H9 (cell line): ENCODE measurements at places on chromosomes 11 and 22. TPM values are rescaled to one million over a fixed set of nuclear protein-coding genes. Genes with fewer than 3 reads are reported as not detected.

The GLYAT gene
- not detected in 2 replicates for total RNA-seq

GRCh38 chr11:35714882-35715627 is 52.5 kb downstream of the TRIM44 start:
- no peak overlapping the region for H3K27ac ChIP-seq
- H3K4me3 ChIP-seq, result no peak overlapping the region
- H3K4me1 ChIP-seq, result no peaks in the 10 kb centered on the region; the same call in 1 of the 2 replicates

DNA sequence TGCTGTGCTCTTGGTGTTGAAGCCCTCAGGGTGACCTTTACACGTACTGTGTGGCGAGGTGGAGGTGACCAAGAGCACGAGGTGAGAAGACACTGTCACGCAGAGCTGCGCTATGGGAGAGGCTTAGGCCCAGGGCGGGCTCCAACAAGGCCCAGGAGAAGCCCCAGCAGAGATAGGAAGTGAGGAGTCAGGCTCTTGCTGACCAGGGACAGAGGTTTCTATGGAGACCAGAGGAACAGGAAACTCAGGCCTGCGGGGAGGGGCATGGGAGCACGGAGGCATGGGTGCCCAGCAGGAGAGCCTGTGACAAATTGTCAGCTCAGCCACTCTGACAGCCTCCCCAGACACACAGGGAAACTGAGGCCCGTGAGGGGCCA is 15.8 kb downstream of the DGKZ start:
- no peak for DNase-seq
- no peak overlapping the region for H3K27ac ChIP-seq
- peaks cover 2% of the 10 kb centered on the region; the same call in 2 of the 3 replicates for H3K36me3 ChIP-seq
- no peaks in the 10 kb centered on the region for H3K27me3 ChIP-seq

The IGF2 gene
- 2.8 and 3.1 TPM in 2 replicates for total RNA-seq

- no peak overlapping the region for H3K4me3 ChIP-seq
- H3K36me3 ChIP-seq, result no peaks in the 10 kb centered on the region
- H3K27me3 ChIP-seq, result no peaks in the 10 kb centered on the region
- H3K4me1 ChIP-seq, result no peaks in the 10 kb centered on the region
- peak; percentile 10 for DNase-seq
- H3K27ac ChIP-seq, result no peak overlapping the region
Measured at GRCh38 chr11:1218256-1218787, 4.5 kb upstream of the MUC5B start.

DNA sequence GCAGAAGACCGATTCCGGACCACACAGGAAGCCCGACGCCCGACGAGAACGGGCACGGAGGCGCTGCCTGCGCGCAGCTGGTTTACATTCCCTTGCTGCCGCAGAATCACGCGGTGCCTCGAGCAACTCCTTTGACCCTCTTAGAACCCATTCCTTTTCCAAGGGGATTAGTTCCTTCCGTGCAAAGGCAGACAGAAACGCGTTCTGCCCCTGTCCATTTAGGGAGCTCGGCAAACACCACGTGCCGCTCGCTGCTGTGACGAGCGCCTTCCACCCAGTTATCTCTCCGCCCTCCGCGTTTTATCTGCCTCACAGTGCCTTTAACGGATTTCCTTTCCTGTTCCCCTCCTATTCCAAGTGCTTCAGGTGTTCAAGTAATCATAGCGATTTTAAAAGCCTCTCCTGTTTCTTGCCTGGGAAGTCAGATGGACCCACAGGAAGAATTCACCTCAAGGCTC is 24.1 kb upstream of the MICAL3 start:
- no peak for DNase-seq
- no peaks in the 10 kb centered on the region for H3K27me3 ChIP-seq
- no peaks in the 10 kb centered on the region for H3K36me3 ChIP-seq
- H3K27ac ChIP-seq, result no peak overlapping the region
- H3K4me3 ChIP-seq, result no peak overlapping the region
